Activated CD4-positive, alpha-beta memory T cell treated with anti-CD3 and anti-CD28 coated beads for 36 hours (primary cell): ENCODE measurements at places on chromosomes 11 and 22. TPM values are rescaled to one million over a fixed set of nuclear protein-coding genes. Genes with fewer than 3 reads are reported as not detected.
A peak's percentile ranks its signal among the peaks of the same experiment; 100 is the strongest.

The ATG16L2 gene
- 91.1 TPM for total RNA-seq

The TPH1 gene
- 0.05 TPM for total RNA-seq

The MPPED2 gene
- total RNA-seq: not detected

The MYRF gene
- total RNA-seq: 1.4 TPM

The RIC3 gene
- 5.0 TPM for total RNA-seq

The PIK3IP1 gene
- 19.1 TPM for total RNA-seq

The TPBGL gene
- not detected for total RNA-seq

The CALCA gene
- total RNA-seq: not detected

The MEI1 gene
- 52.3 TPM for total RNA-seq

DNA sequence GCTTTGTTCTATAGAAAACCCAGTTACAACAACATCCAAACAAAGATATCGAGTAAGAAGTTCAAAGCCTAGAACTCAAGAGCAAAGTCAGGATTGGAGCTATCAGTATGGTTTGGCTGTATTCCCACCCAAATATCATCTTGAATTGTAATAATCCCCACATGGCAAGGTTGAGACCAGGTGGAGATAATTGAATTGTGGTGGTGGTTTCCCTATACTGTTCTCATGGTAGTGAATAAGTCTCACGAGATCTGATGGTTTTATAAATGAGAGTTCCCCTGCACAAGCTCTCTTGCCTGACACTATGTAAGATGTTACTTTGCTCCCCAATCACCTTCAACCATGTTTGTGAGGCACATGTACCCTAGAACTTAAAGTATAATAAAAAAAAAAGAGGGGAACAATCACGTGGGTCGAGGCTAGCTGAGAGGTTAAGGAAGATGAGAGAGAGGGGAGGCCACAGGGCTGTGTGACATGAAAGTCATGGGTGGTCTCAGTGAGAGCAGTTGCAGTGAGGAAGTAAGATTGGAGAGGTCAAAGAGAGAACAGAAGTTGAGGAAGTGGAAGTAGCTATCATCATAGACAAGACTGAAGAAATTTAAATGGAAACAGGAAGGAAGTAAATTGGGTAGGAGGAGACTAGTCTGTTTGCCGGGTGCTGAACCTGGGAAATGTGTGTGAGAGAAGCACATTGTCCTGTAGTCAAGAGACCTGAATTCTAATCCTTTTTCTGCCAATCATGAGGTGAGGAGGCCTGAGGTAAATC is 80.1 kb upstream of the CD44 start:
- DNase-seq: no peak

DNA sequence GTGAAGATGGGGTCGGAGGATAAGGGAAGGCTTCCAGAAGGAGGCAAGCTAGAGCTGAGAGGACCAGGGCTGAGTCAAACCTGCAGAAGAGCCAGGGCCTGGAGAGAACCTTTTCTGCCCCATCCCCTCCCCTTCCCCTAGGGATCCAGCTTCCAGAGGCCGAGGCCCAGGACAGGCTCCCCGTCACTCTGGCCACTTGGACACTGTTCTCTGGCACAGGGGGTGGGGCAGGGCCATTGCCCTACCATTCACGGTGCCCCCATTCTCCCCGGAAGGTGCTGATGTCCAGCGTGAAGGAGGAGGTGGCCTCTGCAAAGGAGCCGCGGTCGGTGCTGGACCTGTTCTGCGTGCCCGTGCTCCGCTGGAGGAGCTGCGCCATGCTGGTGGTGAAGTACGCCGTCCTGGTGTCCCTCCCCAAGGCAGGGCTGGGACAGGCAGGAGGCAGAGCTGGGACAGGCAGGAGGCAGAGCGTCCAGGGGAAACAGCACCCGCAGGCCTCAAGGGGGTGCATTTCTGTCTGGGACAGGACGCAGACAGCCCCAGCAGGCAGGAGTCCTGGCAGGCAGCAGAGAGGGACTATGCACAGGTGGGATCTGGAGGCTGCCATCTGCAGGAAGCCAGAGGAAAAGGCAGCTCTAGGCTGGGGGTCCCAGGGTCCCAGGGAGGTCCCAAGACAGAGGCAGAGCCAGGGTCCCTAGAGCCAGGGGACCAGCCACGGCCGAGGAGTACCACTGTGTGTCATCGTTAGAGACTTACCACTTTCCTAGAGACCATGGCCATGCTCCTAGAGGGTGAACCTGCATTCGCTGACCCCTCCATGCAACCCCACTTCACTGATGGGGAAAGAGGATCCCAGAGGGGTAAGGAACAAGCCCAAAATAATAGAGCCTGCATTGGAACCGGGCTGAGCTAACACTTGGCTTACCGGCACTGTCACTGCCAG is 25.8 kb upstream of the SLC22A12 start:
- no peak for DNase-seq

DNA sequence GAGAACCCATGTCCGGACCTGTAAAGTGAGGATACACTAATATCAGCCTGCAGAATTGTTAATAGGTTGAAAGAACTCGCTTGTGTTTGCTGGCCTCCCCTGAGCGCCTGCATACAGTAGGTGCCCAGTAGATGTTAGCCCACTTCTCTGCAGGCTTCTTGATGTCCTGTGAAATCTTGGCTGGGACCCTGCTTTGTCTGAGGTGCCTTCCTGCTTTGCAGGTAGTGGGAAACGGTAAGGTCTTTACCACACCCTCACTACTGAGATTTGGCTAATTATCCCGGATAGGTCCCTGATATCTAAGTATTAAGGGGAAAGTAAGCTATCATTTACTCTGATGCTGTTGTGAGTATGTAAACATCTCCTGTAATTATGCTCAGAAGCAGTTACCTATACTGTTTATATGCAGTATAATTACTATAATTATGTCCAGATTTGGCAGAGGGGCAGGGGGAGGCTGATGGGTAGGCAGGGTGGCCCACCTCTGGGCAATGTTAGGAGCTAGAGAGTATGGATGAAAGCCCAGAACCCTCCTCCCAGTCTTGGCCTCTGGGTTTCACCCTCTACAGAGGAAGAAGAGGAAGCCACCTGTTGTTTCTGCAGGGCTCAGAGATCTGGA is 1.2 kb upstream of the ARRB1 start:
- no peak for DNase-seq

DNA sequence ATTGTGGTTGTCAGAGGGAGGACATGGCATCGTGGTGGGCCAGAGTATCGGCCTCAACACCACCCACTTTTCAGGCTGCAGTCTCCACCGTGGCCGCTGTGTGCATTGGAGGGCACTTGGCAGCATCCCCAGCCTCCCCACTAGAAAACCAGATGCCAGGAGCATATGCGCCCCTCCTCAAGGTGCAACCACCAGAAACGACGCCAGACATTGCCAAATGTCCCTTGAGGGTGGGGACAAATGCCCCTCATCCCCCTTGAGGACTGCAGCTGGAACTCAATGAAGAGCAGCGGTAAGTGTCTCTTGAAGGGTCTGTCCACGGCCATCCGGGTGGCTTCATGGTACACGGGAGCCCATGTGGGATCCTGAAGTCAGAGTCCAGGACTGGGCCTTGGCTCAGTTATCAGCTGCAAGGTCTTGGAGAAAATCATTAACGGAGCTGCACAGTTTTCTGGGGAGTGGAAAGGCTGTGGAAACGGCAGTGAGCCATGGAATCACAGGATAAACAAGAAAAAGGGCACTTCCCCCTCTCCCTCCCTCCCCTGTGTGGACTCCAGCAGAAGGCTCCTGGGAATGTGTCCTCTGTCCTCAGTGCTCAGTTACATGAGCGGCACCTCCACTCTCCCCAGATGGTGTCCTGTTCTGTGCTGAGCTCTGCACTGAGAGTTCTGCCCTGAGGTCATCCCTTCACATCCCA is 324.4 kb upstream of the B3GAT1 start:
- no peak for DNase-seq

DNA sequence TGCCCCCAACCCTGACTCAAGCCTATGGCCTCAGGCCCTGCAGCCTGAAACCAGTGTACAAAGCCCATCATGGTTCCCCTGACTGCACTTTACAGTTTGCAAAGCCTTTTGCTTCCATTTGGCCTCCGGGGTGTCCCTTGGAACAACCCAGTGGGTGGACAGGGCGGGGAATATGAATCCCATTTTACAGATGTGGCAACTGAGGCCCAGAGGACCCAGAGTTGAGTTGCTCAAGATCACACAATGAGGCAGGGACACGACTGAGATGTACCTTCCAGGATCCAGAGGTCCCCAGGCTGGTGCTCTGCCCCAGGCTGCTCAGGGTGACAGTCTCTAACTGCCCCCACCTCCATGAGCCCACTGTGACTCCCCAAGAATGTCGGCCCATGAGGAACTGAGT is 5.4 kb upstream of the POLDIP3 start:
- DNase-seq: no peak

GRCh38 chr11:61695917-61696316 is 15.7 kb downstream of the DAGLA start:
- peak; percentile 97 for DNase-seq

DNA sequence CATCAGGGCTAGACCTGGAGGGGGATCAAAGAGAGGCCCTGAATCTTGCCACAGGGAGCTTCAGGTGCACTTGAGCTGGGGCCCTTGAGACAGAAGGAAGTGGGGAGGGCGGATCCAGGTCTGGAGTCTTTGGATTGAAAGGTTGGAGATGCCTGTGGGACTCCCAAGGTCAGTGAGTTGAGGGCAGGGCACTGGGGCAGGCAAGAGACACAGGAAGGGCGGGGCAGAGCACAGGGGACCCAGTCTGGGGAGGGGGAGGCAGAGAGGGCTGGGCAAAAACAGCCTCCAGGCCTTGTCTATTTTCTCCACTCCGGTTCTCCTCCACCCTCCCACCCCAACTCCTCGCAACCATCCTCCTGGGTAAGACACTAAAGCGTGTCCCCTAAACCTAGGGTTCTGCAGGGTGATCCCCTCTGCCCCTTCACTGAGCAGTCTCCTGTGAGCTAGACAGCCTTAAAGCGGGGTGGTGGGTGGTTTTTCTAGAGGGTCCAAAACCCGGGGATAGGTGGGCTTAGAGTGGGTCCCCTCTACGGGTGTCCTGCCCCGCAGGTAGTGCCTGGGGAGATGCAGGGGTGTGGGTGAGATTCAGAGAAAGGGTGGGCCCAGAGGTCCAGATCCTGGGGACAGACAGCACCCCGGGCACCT is 38.6 kb upstream of the CELSR1 start:
- no peak for DNase-seq

DNA sequence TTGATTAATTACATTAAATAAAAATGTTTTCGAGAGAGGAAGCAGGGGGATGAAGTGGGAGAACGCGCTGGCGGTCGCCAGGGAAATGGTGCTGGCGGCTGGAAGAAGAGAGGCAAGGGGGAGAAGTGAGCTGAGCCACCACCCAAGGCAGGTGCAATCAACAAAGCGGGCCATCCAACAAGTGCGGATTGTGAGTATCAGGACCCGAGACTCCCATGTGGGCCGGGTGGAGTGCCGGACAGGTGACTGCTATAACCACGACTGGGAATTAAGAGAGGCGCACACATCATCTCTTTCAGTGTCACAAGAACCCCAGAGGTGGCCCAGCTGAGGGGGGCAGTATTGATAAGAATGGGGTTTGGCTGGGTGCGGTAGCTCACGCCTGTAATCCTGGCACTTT is 41.2 kb upstream of the ATXN10 start:
- DNase-seq: no peak

- DNase-seq: no peak
Measured at GRCh38 chr11:36361901-36362391, 65.9 kb downstream of the PRR5L start.

DNA sequence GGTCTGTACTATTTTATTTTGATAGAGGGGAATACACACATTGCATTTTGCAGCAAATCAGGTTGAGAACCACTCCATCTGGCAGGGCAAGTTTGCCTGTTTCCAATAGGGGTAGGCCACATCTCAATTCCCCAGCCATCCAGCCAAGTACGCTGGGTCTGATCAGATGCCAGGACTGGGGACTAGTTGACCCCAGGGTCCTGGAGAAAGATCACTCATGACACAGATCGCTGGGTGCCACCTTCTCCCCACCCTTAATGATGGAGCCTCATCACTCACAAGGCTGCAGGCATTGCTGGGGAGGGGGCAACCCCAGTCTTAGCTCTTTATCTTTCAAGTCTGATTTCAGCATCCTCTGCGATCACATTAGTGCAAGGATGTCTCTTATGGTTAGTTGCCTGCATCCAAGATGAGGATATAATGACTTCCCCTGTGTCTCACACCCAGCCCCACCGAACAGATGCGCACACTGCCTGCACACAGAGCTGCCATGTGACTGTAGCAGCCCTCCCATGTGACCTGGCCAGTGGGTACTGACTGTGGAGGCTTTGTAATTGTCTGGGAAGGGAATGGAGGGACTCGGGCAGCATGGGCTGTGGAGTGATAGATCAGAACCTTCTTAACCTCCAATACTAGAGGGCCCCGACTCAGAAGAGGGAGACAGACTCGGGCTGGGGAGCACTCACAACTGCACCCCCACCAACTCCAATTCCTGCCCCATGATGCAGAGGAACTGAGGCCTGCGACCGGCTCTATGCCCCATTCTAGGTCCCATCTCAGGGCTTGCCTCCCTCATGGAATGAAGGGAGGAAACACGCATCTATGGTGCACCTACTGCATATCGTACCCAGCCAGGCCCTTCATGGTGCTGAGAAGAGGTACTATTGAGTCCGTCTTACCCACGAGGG is 155.8 kb downstream of the DSCAML1 start:
- no peak for DNase-seq

DNA sequence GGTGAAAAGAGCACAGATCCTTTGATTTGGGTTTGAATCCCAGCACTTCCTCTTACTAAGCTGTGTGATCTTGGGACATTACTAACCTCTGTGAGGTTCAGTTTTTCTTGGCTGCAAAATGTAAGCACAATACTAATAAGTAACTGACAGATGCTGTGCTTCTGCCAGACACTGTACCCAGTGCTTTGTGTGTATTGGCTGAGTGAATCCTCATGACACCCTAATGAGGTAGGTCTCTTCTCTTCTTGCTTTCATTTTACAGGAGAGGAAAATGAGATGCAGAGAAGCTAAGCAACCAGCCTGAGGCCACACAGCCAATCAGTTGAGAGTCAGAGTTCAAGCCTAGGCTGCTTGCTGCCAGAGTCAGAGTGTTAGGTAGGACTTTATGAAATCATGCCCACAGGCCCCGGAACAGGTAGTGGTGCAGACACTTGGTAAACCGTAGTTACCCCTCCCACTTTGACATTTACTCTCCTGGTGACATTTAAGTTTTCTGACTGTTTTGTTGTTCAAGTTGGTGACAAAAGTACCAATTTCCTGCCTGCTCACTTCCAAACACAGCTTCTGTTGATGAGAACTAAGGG is 21.2 kb downstream of the PTPRJ start:
- peak; percentile 91 for DNase-seq

- no peak for DNase-seq
Measured at GRCh38 chr11:123145661-123146060, 49.4 kb downstream of the CLMP start.

GRCh38 chr11:86390487-86390886 is 15.8 kb downstream of the CCDC81 start:
- DNase-seq: no peak

GRCh38 chr22:47837703-47838102 is 1075.3 kb downstream of the TBC1D22A start:
- no peak for DNase-seq

GRCh38 chr11:61777234-61778090 is 14.9 kb downstream of the TMEM258 start:
- peak; percentile 65 for DNase-seq

DNA sequence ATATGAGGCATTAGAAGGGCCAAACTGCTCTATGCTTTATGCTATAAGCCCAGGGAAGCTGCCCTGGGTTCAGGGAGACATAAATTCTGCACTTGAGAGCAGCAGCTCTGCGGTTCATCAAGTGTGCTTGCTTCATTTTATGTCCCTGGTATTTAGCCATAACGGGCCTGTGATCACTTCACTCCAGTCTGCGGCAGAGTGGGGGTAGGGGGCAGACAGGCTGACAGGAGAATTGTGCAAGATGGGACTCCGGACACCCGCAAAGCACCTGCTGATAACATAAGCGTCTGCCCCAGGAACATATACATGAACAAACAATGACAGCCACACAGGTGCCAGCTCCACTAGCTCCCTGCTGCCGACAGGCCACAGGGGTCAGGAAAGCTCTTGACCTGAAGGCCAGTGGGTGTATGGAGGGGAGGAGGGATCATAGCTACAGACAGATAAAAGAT is 56.1 kb downstream of the SMCO4 start:
- no peak for DNase-seq
